ENCODE measurements at places on chromosomes 6 and 20.

DNA sequence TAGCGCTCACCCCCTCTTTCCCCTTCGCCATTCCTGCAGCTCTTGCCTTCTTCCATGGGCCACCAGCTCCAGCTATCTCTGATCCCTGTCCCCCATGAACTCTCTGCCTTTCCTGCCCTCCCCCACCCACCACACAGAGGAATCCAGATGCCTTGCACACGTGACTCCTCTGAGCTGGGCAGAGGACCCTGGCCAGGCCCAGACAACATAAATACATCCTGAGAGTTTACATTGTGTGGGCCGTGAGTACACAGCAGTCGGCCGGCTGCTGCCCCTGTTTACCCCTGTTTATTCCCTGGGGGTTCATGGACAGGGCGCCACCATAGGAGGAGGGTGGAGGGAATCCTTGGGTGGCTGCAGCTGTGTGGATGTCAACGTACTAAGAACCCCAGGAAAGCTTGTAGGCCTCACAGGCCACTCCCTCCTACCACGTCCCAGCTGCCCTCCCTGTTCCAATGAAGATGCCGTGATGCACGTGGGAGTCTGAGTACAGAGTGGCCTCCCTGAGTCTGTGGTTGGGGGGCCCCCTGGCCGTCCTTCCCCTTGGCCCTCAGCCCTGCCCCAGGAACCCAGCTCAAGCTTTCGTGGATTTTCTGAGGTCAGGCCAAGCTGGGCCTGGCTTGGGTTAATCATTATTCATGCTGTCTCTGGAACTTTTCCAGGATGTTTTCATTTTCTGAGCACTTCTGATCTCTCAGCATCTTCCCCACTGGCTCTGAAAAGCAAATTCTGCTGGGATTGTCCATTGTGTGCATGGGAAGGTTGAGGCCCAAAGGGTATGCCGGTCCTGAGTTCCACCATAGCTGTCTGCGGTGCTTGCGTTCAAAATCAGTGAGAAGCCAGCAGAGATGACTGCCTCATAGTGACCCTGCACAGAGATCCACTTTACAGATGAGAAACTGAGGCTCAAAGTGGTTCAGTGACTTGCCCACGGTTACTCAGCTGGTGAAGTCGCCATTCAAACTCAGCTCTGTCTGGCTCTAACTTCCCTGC lies 136.3 kb downstream of the MRPL14 start:
- DNase-seq: no peak

DNA sequence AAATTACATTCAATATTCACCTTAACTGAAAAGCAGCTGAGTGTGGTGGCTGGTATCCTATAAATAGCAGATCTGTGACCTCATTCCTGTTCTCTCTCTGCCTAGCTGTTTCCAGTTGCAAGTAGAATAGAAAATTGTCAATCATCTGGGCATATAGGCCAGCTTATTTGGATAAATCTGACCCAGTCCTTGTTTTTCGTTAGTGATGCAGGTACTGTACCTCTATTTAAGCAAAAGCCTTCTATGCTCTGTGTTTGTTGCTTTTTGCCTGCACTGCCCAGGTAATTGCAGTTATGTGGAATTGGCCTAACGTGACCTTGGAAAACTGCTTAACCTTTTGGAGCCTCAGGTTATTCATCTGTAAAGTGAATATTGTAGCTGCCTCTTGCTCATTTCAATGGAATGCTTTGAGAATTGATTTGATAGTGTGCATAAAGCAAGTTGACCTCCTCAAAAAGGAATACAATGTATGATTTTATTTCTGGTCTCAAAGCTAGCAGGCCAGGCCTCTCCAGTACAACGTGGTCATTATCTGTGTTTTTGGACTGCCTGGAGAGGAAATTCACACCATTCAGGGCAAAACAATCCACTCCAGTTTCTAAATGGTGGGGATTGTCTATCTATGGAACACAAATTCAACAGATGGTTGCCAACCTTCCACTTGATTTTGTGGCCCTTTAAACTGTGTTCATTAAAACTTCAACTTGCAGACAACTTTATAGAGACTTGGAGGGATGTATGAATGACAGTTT lies 508.7 kb upstream of the CITED2 start:
- no peak for DNase-seq

- DNase-seq: no peak
Measured at GRCh38 chr6:134074151-134075055, 22.0 kb upstream of the SLC2A12 start.

GRCh38 chr6:48417927-48418326 lies 306.9 kb upstream of the PTCHD4 start:
- no peak for DNase-seq

DNA sequence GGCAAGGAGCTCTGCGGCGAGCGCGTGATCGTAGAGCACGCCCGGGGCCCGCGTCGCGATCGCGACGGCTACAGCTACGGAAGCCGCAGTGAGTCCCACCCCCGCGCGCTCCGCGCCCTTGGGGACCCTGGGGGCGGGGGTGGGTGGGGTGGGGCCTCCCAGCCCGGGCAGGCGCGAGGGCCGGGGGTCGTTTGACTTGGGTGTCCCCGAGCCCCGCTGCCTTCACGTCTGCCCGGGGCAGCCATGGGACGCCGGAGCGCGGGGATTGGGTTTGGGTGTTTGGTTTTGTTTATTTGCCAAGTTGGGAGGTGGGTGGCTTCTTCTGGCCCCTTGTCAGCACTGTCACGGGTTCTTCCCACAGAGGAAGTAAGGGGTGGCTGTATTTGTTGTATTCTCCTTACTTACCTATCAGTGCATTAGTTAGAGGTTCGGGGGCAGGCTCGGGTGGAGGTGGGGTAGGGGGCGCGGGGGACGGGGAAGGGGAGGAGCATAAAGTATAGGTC lies 777 bp downstream of the SRSF6 start:
- DNase-seq: no peak

DNA sequence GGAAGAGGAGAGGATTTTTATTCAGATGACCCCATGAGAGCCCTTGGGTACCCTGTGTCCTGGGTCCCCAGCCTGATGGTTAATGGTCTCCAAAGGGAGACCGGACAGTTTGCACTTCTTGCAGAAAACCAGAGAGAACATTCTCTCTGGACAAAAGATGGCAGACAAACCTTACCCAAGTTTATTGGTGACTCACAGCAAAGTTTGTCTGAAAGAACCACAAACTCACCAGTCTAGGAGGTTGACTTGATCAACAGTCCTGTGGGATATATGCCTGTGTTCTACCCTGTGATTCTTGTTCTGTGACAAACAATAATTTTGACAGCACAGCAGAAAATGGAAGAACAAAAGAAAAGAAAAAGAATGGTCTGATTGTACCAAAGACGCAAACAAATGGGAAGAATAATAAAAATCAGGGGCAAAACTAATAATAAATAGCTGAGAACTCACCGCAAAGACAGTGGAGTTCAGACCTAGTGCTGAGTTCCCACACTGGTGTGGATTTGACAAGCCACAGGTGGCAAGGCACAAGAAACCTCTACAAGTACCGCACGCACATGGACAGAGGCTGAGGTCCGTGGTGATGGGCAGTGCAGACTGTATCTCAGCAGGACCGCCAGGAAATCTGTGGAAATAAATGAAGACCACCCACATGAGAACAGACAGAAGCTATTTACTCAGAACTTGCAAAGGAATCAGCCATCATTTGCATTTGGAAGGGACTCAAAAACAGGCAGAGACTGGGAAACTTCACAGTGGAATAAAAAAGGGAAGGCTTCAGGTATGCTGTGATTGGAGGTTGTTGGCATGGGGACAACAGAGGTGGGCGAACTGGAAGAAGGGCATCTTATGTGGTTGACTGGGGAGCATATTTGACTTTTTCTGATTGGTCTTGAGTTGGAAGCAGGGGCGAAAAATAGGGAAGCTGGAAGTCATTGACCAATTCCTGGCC lies 246.3 kb upstream of the RNF24 start:
- DNase-seq: no peak

DNA sequence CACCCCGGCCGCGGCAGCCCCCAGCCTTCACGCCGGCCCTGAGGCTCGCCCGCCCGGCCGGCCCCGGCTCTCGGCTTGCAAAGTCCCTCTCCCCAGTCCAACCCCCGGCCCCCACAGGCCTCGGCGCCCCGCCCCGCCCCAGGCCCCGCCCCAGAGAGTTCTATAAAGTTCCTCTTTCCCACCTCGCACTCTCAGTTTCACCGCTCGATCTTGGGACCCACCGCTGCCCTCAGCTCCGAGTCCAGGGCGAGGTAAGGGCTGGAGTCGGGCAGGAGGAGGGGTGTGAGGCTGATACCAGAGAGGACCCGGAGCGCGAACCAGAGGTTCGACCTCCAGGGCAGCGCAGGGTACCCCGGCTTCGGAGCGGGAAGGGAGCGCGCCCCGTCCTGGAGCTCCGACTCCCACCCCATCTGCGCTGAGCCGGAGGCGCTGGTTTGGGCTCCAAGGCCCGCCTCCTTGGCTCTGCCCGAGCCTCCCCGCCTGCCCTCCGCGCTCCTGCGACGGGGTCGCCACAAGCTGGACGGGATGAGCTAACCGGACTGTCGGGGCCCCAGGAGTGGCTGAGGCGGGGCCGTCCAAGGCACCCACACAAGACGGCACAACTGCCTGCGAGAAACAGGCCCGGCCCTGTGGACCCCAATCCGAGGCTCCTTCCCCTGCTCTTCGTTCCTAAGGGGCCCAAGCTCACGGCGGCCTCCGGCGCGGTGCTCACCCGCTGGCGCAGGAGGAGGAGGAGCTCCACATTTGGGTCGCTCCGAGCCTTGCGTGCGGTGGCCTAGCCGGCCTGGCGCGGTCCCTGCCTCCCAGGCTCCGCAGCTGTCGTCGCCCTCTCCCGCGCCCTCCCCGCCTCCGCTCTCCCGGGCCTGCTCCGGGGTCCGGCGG lies at the start of gene IRF4:
Gene IRF4 (plus strand): TSS at position 194 of the 882 bp plus-strand sequence. CDS start 1,401 bp downstream, outside the sequence.
- peak; percentile 69 for DNase-seq

DNA sequence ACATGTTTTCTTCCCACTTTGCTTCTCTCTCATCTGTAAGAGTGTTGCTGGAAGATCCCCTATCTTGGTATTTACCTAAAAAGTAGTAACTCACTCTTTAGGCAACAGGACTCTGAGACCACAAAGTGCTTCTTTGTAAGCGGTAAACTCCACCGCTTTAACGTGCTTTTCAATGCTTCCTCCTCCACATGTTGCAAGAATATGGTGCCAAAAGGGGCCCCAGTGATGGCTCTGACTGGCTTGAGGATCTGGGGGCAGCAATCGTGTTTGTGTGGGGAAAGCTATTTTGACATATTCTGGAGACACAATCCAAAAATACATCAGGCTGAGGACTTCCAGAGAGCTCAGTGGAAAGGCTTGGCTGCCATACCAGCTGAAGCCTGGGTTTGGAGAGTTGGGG lies 12.4 kb upstream of the CPNE5 start:
- DNase-seq: no peak

All from stimulated activated CD4-positive, alpha-beta T cell treated with anti-CD3 and anti-CD28 coated beads, TNF-alpha, amount 100 ng/mL, for 4 hours (primary cell).